ENCODE measurements at places on chromosomes 1 and 21.

GRCh38 chr1:236681219-236681618 is 5.1 kb upstream of the ACTN2 start:
- no peak for DNase-seq

DNA sequence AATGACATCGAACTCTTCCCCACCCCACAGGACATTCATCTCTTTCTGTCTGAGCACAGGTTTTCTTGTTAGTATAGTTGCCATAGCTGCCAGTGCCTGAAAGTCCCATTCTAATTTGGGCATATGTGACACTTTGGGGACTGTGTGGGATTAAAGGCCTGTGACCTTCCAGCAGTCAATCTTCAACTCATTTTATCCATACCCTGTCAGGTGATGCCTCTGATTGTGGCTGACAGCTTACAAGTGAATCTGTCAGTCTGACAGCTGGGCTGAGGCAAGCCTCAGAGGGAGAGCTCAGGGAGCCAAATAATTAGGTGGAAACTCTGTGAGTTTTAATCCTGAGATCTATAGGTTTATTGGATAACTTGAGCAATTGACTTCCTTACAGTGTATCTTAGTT is 29.6 kb downstream of the ZCCHC17 start:
- DNase-seq: no peak

GRCh38 chr1:23337869-23338268 is 6.2 kb downstream of the HNRNPR start:
- DNase-seq: no peak

DNA sequence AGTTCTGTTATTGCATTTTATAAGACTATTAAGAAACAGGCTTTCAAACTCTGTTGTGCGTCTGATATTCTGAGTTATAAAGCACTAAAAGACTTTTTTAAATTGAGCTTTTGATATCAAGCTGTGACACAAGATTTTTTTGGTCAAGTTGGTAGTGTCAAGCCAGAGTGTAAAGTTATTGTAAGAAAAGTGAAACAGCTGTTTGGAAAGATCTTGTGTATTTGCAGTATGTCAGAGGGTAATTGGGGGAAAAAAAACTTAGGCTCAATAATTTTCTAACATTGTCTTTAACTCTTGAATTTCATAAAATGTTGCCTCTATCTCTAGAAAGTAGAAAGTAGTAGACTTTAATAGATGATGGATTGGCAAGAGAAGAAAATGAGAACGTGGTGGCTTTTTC is 3.8 kb downstream of the CACYBP start:
- DNase-seq: no peak

GRCh38 chr1:67213164-67213563 is 46.9 kb downstream of the IL23R start:
- DNase-seq: no peak

DNA sequence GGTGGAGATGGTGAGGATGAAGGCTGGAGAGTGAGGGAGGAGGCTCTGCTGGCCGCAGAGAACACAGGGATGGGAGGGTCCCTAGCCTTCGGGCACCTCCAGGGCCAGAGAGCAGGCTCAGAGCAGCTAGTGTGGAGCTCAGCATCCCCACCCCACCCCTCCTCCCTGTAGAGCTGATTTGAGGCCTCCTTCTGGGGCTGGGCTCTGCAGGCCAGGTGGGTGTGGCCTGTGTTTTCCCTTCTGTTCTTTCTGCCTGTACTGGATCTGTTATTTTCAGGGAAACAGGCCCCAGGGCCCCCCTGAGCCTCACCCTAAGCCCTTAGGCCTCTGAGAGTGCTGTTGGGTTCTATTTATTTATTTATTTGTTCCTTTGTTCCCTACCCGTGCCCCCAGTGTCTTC is 44.8 kb downstream of the TMCC2 start:
- DNase-seq: no peak

DNA sequence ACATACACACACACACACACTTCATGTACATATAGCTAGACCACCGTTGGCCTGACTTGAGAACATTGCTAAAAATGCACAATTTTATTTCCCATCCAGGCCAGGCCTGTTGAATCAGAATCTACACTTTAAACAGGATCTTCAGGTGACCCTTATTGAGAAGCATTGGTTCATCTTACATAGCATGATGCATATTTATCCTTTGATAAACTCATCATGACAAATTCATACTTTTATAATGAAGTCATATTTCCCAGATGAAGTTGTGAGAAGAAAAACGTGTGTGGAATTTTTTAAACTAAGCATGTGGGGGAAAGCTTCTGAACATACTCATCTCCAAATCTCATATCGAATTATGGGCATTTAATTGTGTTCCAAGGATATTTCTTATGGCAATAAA is 877.7 kb downstream of the MRPL39 start:
- DNase-seq: no peak

- no peak for DNase-seq
Measured at GRCh38 chr21:39456665-39457064, 4.9 kb downstream of the SH3BGR start.

GRCh38 chr1:179121159-179121938 is 39.5 kb downstream of the TOR3A start:
- no peak for DNase-seq

DNA sequence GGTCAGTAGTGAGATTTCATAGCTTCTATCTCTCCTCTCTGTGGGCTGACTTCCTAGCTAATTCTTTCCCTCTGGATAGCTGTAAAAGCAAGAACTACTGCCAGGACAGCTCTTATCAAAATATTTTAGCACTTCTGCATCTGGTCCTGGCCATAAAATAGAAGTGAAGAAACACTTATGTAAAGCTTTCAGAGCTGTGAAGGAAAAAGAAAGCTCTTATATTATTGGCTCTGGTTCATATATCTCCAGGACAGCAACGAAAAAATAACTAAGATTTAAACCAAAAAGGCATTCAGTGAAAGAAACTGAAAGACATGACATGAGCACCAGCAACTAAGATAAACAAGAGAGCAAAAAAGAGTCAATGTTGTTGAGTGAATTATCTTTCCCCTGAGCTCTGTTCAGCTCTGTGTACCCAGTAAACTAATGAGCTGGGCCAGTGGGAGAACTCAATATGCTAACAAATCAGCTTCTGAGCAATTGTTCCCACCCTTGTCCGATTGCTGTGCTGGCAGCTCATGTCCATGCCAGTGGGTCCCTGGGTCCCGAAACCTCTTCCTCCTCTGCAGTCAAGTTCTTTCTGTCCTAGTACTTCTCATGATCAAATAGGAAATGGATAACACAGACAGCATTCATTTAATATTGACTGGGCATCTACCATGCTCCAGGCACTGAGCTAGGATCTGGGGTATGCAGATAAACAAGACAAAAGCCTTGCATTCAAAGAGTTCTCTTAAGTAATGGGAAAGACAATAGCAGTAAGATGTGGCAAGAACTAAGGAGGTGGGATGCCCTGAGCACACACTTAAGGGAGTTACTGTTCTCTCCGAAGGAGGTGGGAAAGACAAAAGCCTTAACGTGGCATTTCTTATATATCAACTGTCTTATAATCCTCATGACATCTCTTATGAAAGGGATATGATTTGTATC is 45.3 kb upstream of the MAN1A2 start:
- DNase-seq: no peak

DNA sequence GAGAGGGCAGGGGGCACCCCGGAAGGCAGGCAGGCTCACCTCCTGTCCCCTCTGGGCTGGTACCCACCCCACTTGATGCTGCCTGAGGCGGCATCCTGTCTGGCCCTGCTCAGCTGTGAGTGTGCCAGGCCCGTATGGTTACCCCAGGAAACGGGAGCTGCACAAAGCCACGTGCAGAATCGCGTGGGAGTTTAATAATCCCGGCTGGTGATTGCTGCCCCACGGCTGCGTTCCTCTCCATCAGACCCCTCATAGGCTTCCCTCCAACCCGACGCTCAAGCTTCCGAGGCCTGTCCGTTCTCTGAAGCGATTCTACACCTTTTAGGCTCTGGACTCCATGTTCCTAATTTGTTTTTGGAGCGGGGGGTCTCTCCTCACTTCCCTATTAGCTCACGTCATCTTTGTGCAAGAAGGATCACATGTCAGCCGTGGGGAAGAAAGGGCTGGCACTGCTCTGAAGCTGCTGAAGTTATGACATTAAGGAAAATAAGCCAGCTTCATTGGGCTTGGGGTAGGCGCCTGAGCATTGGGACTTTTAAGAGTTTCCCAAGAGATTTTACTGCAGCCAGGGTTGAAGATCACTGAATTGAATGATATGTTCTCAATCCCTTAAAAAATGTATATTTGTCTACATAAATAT is 1.1 kb upstream of the B3GALT5 start:
- DNase-seq: no peak

Measured in left ventricle myocardium inferior (tissue), 1 donor.